ENCODE measurements at places on chromosomes 6 and 20.

DNA sequence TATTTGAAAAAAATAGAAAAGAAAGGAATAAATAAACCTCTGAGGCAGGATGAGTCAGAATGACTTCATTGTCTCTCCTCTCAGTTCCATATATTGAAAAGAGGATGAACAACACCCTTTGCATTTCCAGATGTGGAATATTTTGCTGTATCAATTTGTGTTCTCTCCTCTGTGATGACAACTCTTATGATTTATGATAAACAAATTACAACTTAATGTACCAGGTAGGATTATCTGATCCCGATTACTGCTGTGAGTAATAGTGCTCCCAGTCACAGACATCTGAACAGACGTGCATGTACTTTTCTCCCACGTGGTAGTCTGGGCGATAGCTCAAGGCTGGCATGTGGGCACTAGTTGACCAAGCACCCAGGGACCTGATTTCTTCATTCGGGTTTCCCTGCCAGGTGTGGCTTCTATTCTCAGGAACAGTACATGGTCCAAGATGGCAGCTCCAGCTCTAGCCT is 142.1 kb upstream of the SULF2 start:
- no peak for DNase-seq

GRCh38 chr6:111894272-111894671 is 21.0 kb upstream of the FYN start:
- no peak for DNase-seq

DNA sequence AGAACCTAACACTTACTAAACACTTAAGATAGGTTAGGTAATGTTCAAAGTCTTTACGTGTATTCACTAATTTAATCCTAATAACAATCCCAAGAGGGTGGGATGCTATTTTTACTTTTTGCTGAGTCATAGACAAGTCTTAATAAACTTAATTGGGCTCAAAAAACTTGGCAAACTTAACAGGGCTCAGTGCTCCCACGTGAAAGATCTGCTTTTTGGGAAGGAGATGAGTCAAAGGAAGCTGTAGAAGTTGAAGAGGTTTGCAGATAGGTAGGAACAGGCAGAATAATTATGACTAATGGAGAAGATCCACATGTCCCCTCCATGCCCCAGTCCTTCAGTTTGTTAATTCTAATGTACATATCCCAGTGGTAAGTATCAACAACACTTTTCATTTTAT is 44.5 kb upstream of the STMND1 start:
- no peak for DNase-seq

- no peak for DNase-seq
These were observed 81.0 kb downstream of the SMLR1 start for GRCh38 chr6:130908188-130908587.

GRCh38 chr6:74137911-74138310 is 441.9 kb downstream of the CD109 start:
- no peak for DNase-seq

GRCh38 chr20:2874456-2874855 is 1.2 kb downstream of the PTPRA start:
- DNase-seq: no peak

GRCh38 chr6:70586114-70586513 is 19.4 kb downstream of the SDHAF4 start:
- DNase-seq: no peak

GRCh38 chr20:9422321-9423057 is 91.9 kb upstream of the LAMP5 start:
- no peak for DNase-seq

GRCh38 chr6:50962213-50962759 is 143.6 kb downstream of the TFAP2B start:
- no peak for DNase-seq

- no peak for DNase-seq
These were observed 56.8 kb downstream of the TFAP2C start for GRCh38 chr20:56685879-56686278.

DNA sequence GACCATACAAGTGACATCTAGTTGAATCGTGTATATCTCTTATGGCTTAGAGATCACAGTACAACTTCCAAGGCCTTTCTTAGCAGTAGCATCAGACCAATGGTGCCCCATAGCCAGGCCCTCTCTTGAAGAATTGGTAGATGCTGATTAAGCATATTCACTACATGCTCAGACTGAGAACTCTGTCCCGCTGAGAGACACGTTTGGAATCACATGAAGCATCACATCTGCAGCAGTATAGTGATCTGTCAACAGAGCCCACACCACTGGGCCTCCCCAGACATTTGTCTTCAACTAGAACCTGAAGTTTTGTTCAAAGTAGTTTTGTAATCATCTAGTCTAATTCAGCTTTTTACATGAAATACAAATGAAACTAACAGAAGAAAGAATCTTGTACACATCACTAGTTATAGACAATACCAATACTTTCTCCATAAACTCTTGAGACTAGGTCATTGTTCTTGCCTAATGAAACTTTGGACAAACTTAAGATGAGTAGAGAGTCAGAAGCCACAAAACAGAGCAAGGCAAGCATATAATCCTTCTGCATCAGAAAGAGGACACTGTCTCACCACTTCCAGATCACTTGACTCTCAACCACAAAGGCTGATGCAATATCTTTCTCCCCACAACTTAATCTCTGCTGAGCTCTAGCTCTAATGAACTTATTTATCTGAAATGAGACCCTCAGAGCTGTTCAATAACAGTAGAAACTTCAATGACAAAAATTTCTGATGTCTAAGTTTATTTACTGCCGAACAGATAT is 182.7 kb downstream of the TBX18 start:
- no peak for DNase-seq

DNA sequence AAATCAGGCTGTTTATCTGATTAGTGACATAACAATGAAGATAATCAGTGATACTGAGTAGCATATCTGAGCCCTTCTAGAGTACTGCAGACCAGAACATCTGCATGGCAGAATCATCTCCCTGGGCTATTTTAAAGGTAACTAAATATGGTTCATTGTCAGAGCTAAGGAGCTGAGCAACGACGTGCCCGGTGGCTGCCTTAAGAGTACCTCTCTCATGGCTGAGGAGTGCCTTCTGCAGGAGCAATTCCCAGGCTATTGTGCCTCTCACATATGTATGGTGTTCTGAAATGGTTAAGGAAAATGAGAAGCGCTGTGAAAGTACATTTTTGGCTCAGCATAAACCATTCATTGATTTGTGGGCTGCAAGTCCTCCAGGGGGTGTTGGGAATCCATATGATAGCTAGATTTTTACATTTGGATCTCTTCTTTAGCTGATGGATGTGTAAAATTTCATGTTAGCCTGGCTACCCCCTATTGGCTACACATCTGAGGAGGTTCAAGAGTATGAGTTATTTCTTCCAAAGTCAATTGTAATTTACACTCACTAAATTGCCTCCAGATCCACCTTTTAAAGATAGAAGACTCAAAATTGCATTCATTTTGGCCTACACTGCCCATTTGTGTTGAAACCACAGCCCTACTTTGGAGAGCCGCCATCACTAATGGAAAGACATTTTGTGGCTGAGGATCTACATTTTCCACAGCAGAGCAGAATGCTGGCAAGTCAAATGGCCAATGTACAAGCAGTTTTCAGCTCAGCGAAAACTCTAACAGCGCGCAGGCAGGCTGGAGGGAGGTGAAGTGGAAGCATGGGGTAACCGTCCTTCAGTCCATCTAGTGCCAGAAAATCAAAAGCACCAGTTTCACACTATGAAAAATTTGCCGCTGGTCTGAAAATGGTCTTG is 198.0 kb downstream of the SIM1 start:
- no peak for DNase-seq

- DNase-seq: no peak
These were observed 4.7 kb downstream of the MMP9 start for GRCh38 chr20:46013322-46013828.

- DNase-seq: no peak
These were observed 709 bp upstream of the ZNF76 start for GRCh38 chr6:35258858-35259193.

GRCh38 chr6:72740135-72740534 is 118.3 kb downstream of the KCNQ5 start:
- no peak for DNase-seq

GRCh38 chr20:35283441-35284266 is 918 bp downstream of the EIF6 start:
- no peak for DNase-seq

GRCh38 chr6:26221186-26221585 is 134.0 kb downstream of the HFE start:
- DNase-seq: no peak

- DNase-seq: no peak
These were observed 72.6 kb downstream of the CD109 start for GRCh38 chr6:73768558-73768957.

- DNase-seq: no peak
These were observed 35.1 kb downstream of the EYS start for GRCh38 chr6:65671922-65672321.

DNA sequence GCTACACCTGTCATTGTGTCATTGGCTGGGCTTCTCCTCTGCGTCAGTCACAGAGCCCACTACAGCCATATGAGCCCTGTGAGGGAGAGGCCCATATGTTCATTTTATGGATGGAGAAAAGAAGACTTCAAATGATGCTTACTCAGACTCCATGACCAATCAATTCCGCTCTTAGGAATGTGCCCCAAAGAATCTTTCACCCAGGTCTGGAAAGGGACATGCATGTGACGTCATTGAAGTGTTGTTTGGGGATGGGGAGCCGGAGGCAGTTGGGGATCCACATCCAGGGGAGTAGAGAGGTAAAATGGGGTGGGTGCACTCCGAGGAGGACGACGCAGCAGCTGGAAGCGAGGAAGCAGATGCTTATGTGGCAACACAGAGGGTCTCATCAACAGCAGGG is 9.6 kb upstream of the C6orf132 start:
- no peak for DNase-seq

GRCh38 chr6:104229057-104229456 is 630.7 kb downstream of the HACE1 start:
- no peak for DNase-seq

DNA sequence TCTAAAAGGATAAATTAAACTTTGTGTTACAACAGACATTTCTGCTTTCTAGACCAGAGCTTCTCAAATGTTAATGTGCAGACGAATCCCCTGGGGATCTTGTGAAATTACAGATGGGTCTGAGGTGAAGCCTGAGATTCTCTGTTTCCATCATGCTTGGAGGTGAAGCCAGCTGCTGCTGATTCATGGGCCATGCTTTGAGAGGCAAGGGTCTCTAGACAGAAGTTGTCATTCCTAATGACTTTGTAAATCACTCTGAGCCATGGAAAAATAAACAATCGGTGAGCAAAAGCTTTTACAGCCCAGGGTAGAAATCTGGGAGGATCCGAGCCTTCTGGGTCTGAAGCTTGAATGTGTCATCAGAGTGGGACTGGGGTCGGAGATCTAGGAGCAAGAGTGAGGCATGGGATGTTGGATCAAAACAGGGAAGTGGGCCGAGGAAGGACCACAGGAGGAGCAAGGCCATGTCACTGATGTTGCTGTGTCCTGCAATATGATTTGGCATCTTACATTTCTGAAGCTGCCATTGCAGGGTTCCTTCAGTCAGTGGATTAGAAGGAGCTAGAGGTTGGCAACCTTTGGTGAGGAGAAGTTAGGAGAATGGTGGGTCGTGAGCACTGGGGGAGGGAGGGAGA is 77.3 kb downstream of the TRMT11 start:
- DNase-seq: no peak

- DNase-seq: no peak
These were observed 61.4 kb upstream of the JARID2 start for GRCh38 chr6:15184441-15184861.

GRCh38 chr6:108277295-108277694 is 16.5 kb upstream of the SNX3 start:
- no peak for DNase-seq

GRCh38 chr6:169289257-169289618 is 35.6 kb upstream of the THBS2 start:
- no peak for DNase-seq

GRCh38 chr6:146224449-146224848 is 195.6 kb downstream of the GRM1 start:
- no peak for DNase-seq

GRCh38 chr6:128479048-128479666 is 41.2 kb downstream of the PTPRK start:
- no peak for DNase-seq

DNA sequence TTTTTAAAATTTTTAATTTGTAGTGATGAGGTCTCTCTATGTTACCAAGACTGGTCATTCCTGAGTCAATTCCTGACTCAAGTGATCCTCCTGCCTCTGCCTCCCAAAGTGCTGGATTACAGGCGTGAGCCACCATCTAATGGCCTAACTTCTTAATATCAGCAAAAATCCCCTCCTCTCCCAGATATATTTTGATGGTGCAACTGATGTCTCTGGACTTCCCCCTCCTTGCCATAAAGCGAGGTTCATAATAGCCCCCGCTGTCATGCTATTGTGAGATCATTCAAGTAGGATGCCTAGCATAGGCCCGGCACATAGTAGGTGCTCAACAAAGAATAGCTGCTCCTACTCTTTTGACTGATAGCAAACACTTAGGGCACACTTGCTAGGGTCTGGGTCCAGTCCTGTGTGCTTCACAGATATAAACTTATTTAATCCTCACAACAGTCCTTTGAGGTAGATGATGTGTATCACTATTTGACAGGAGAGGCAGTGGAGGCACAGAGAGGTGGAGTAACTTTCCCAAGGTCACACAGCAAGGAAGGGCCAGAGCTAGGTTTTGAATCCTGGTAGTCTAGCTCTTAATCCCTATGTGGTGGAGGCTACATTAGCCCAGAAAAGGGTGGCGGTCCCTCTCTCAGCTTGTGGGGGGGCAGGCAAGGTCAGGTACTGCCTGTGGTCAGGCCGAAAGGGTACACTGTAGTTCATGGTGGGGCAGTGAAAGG is 14.6 kb downstream of the SRC start:
- DNase-seq: no peak

GRCh38 chr6:83193747-83194566 is 800 bp downstream of the RWDD2A start:
- peak; percentile 13 for DNase-seq

DNA sequence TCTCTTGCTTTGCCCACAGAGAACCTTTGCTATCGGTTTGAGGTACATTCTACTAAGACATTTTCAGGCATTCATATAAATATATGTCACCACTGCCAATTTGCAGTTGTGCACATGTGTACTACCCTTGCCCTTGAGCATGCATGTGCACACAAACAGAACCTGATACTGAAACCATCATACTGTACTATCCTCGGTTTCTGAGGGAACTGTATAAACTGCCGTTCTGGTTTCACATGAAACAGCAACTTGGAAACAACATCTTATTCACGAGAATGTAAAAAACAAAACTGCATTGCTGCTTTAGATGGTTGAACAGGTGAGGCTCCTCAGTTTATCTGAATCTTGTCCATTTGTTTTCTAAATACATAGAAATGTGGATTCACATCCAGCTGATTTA is 151.2 kb upstream of the TMEM170B start:
- DNase-seq: no peak

GRCh38 chr6:1605004-1605892 is 4.5 kb upstream of the FOXC1 start:
- DNase-seq: no peak

DNA sequence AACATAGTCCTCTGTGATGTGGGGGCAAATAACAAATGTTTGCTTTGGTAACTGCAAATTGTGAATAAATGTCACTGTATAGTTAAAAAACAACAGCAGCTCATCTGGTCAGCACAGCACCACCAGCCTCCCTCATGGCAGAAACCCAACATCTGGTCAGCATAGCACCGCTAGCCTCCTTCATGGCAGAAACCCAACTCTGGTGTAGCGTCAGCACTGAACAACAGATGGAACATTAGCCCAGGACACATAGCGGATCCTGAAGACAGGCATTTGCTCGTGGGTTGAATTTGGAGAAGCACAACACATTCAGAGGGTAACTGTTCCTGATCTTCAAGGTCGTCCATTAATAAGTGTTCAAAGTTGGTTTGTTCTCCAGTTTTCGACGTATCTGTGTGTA is 265.9 kb downstream of the DLL1 start:
- DNase-seq: no peak
